ENCODE measurements at places on chromosomes 16 and 17. TPM values are rescaled to one million over a fixed set of nuclear protein-coding genes. Genes with fewer than 3 reads are reported as not detected.

DNA sequence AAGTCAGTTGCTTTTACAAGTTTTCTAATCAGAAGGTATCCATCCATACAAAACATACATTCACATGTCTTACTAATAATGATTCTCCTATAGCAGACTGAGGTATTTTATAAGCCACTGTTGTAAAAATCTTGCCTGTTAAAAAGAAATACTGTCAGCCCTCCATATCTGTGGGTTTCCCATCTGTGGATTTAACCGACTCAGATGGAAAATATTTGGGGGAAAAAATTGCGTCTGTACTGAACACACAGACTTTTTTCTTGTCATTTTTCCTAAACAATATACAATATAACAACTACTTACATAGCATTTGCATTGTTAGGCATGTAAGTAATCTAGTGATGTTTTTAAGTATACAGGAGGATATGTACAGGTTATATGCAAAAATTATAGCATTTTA, 90.4 kb downstream of the PARN start:
- no peak for DNase-seq

DNA sequence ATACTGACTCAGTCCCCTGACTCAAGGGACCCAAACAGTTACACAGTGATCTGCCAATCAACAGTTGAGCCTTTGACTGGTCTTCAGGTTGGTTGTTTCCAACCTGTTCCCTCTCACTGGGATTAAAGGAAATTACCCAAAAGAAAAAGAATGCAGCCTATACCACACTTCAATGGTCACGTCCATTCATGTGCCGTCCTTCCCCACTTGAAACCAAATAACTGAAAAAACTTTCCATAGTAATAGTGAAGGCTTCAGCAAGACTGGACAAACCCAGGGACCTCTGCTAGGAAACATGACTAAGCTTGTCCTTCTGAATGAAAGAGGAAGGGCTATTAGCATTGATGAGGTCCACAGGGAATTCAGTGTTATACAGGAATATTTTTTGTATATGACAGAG, 30.6 kb downstream of the MRPS23 start:
- DNase-seq: no peak

DNA sequence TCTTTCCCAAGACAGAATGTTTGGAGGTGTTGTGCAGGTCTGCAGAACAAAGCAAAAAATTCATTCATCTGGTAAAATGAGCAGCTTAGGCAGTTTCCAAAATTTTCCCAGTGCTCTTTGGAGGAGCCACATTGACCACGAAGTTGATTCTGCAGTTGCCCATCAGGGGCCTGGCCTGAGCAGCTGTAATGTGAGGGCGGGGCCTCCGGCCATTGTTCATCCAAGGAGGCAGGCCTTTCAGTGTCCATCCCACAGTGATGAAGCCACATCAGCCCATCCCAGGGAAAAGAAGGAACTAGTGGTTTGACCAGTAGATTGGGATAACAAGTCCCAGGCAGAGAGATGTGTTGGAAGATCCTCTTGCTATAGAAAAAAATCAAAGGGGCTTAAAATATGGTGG, 10.1 kb downstream of the UBFD1 start:
- DNase-seq: no peak

DNA sequence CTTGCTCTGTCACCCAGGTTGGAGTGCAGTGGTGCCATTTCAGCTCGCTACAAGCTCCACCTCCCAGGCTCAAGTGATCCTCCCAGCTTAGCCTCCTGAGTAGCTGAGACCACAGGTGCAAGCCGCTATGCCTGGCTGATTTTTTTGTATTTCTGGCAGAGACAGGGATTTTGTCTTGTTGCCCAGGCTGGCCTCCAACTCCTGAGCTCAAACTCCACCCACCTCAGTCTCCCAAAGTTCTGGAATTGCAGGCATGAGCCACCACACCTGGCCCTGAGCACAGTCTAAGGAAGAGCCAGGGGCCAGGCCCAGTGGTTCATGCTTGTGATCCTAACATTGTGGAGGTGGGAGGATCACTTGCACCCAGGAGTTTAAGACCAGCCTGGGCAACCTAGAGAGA, 21.8 kb upstream of the BCO1 start:
- no peak for DNase-seq

GRCh38 chr16:75206749-75207451, at the start of gene CTRB2:
CTRB2 (minus strand) TSS chr16:75207161; CDS start chr16:75207141, 20 bp downstream.
- DNase-seq: no peak

DNA sequence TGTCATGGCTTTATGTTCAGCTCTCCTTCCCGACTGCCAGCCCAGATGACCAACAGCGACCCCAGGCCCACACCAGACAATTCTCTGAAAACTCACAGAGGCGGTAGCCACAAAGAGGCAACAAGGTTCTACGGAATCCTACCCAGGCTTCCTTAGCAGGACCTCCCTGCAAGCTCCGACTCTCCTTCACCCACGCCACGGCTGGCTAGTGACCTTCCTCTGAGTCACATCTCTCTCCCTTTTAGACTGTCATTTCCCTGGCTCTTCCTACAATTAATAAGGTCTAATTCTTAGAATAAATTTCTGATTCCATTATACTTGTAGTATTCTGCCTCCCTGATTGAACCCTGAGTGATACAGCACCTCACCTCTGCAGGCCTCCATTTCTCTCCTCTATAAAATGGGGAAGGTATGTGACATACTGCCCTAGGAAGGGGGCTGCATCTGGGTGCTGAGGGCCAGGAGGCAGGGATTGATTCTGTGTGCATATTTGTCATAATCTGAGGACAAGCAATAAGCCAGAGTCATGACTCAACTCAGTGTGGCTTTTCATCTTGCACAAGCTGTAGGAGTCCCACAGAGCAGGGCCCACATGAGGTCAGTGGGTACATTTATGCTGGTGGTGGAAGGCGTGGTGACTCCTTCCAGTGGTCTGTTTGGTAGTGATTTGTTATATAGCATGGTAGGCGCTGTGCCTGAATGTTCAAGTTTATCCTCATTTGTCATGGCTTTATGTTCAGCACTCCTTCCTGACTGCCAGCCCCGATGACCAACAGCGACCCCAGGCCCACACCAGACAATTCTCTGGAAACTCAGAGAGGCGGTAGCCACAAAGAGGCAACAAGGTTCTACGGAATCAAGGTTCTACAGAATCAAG, 46.2 kb downstream of the SMPD3 start:
- DNase-seq: no peak

DNA sequence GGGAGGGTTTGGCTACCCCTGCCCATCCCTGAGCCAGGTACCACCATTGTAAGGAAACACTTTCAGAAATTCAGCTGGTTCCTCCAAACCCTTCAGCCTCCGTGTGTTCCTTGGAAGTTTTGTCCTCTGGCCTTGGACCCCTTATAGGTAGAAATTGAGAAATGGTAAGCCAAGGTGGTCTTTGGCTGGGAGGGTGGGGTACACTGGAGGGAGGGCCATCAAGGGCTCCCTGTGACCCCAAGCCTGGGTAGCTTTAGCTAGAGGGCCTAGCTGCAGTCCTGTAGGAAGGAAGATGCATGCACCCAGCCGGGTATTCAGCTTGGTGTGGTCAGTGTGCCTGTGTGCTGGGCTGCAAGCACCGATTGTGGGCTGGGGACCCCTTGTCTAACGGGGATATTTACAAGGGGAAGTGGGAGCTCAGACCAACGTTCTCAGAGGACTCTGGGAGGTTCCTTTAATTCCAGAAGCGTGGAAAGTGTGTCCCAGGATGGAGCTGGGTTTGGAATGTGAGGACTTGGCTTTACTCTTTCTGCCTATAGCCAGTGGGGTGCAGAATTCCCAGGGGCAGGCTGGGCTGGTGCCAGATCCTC, 6.8 kb downstream of the NAT9 start:
- no peak for DNase-seq

GRCh38 chr17:42559075-42559474, 2.9 kb upstream of the COASY start:
- DNase-seq: no peak

GRCh38 chr16:50539822-50540710, 8.1 kb upstream of the NKD1 start:
- no peak for DNase-seq

GRCh38 chr17:83144421-83145357, 65.3 kb downstream of the METRNL start:
- DNase-seq: no peak

DNA sequence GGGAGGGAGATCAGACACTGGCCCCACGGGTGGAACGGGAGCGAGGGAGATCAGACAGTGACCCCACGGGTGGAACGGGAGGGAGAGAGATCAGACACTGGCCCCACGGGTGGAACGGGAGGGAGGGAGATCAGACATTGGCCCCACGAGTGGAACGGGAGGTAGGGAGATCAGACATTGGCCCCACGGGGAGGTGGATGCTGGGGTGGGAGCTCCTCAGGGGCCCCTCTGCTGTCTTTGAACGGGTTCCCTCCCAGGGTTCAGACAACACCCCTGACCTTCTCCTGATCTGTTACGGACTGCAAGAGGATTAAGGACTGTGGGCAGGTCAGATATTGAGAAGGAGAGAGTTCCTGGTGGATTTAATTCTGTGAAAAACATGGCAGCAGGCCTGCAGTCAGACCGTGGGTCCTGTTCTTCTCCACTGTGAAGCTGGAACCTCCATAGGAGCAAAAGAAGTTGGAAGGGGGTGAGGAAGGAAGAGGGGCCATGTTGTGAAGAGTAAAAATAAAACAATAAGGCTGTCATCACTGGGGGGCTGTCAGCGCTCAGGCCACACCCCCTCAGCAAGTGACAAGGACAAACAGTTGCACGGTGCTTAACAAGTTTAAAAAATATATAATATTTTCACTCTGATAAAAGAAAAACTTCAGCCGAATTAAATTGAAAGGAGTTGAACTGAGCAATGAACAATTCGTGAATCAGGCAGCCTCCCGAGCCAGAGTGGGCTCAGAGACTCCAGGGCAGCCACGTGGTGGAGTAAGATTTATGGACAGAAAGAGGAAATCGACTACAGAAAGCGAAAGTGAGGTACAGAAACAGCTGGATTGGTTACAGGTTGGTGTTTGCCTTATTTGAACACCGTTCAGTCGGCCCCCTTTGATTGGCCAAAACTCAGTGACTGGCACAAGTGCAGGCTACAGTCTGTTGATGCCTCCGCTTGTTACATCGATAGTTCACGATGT, 348.7 kb upstream of the TNRC6C start:
- peak; percentile 28 for DNase-seq

DNA sequence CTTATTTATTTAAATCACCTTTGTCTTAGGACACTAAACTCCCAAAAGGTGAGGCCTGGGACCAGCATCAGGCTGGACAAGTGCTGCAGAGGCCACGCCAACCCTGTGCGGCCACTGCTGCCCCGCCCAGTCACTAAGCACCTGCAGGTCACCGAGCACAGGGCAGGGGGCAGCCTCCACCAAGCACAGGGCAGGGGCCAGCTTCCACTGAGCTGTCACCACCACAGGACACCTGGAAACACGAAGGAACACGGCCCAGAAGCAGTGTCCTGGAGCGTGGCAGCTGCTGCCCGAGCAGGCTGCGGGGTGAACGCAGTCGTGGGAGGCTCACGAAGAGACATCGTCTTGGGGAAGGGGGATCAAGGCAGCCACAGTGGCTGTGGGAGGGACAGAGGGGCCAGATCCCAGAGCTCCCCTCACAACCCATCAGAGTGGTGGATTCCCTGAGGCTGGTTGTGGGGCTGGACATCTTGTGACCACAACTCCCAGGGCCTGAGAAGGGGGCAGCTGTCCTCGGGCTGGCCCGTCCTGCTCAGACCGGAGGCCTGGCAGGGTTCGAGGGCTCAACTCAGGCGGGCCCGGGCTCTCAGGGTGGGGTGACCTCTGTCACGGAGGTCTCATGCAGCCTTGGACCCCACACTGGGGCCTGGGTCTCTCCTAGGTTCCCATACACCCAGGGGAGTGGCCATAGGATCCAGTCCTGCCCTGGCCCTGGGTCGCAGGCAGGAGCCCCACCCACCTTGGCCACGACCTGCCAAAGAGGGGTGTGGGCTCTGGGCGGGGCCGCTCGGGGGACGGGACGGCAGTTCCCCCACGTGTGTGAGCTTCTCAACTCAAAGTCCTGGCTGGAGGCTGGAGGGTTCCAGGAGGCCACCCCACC, 18.7 kb downstream of the RAB40B start:
- DNase-seq: no peak

DNA sequence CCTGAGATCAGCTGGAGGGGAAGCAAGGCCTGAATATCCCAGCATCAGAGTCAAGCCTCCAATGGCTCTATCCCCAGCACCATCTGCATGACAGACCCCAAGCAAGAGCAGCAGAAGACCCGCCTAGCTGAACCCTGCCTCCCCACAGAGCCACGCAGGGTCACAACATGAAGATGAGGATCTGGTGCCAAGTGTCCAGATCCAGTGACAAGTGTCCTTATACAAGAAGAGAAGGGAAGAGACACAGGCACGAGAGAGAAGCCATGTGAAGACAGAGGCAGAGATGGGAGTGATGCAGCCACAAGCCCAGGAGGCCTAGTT, 28.9 kb downstream of the TNFRSF13B start:
- DNase-seq: no peak

- DNase-seq: no peak
Measured at GRCh38 chr17:69717214-69717613, 302.7 kb downstream of the MAP2K6 start.

DNA sequence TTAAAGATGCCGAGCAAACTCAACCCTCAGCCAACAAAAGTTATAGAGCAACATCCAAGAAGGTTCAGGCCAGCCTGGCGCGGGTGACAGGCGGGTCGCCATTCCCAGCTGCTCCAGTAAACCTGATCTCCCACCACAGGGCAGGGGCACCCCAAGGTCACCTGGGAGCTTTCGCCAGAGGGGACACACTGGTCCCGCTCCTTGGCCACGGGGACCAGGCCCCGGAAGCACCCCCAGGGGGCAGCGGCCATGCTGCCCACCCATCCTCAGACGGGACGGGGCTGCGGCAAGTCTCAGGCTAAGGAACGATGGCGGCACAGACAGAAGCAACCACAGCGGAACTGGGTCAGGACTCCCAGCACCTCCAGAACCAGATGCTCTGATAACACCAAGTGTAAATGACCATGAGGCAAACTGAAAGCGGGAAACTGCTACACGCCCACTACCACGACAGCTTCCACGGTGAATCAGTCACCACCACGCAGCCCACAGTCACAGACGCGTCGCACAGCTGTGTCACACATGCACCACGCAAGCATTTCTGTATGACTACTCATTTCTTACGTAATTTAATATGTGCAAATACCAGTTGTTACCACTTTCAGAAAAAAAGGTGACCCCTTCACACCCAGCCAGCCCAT, 14.1 kb upstream of the CCDC154 start:
- no peak for DNase-seq

- no peak for DNase-seq
Measured at GRCh38 chr16:78748220-78748929, 648.9 kb downstream of the WWOX start.

- DNase-seq: no peak
Measured at GRCh38 chr16:1366712-1367299, 15.1 kb downstream of the GNPTG start.

- DNase-seq: no peak
Measured at GRCh38 chr17:5516060-5516792, 29.9 kb downstream of the MIS12 start.

GRCh38 chr16:89266521-89267134, 49.1 kb downstream of the ZNF778 start:
- no peak for DNase-seq

- DNase-seq: no peak
Measured at GRCh38 chr17:7122381-7122780, 7.8 kb upstream of the ASGR2 start.

Gene ANKRD40
- 38.8 TPM for total RNA-seq

Gene KCTD19
- 1.1 TPM for total RNA-seq

Gene CCL16
- not detected for total RNA-seq

Gene TBC1D3
- not detected for total RNA-seq

Gene GP1BA
- not detected for total RNA-seq
